ENCODE measurements at places on chromosomes 1 and 21. TPM values are rescaled to one million over a fixed set of nuclear protein-coding genes. Genes with fewer than 3 reads are reported as not detected.

KMO gene
- total RNA-seq: not detected

DNA sequence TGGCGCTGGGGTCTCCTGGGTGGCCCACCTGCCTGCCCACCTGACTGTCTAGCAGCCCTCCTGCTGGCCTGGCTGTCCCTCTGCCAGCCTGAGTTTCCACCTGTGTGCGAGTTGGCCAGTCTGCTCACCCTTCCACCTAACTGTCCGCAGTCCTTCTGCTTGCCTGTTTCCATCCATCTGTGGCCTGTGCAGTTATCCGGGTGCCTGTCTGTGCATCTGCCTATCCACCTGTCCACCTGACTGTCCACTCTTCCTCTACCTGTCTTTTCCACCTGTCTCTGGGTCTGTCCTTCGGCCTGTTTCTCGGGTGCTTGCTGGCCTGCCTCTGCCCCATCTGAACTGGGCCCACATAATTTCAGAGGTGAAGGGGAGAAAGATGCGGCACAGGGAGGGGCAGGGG, 1.9 kb downstream of the KCNQ4 start:
- DNase-seq: no peak

ZBTB37 gene
- total RNA-seq: 9.7 TPM

C8A gene
- not detected for total RNA-seq

DNA sequence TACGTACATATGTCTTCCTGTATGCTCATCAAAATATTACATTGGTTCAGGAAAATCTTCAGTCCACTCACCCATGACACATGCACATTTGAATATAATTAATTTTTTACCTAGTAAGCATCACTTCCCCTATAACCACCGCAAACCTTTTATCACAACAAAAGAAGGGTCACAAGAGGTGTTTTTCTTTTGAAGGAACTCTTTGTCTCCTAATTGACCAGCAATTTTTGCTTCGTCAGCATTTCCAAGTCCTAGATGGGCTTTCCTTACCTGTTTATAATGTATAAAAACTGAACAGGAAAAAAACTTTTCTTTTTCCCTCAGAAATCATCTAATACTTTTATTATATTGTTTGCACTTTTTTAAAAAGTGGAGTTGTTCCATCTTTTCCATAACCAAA, 631.3 kb downstream of the PLA2G4A start:
- no peak for DNase-seq

- no peak for DNase-seq
Measured at GRCh38 chr1:154735061-154735803, 127.2 kb upstream of the ADAR start.

TFF3 gene
- not detected for total RNA-seq

Measured in IMR-90 (cell line).